ENCODE measurements at places on chromosomes 7 and 10.

DNA sequence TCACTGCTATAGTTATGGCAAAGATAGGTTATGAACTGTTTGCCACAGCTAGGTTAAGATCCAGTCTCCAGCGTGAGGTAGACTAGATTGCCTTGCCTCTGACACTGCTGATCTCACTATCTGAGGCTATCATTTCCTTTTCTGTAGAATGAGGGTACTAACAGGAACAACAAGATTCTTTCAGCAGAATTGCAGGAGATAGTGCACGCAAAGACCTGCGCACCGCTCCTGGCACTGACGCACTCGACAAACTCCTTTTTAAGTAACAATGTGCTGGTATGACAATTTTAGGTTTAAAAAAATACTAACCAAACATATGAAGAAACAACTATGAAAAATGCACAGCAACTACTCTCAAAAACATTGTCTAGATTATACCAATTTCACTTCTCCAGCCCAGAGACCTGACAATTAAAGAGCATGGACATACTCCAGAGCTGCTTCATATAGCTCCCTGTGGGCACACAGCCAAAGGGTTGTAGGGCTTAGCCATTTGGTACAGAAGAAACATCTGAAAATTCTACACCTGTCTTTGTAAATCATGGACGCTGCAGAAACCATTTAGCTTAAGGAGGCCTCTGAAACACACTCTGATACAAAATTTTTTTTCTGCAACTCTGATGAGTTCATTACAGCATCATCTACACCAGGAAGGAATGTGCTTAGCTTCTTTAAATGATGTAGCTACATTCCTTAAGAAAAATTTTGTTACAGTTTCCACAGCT lies 7.8 kb downstream of the ADAM12 start:
- no peak for DNase-seq

GRCh38 chr10:24132741-24133140 lies 76.2 kb upstream of the KIAA1217 start:
- DNase-seq = peak; percentile 1

GRCh38 chr7:124893140-124893827 lies 36.3 kb downstream of the POT1 start:
- DNase-seq = no peak

DNA sequence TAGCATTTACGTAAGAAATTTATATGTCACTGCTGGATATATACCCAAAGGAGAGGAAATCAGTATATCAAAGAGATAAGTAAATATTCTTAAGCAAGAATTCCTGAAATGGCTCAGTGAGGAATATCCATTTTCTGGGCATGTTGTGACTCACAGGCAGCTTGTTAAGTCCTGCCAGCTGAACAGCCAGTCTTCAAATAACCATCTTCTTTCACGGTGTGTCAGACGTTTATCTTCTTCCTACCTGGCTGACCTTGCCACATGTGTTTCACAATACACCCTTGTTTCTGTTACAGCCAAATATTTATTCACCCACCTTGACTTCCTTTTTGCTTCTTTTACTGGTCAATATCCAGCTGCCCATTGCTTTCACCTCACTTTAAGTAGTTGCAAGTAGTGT lies 648.1 kb downstream of the ANKRD7 start:
- DNase-seq = no peak

DNA sequence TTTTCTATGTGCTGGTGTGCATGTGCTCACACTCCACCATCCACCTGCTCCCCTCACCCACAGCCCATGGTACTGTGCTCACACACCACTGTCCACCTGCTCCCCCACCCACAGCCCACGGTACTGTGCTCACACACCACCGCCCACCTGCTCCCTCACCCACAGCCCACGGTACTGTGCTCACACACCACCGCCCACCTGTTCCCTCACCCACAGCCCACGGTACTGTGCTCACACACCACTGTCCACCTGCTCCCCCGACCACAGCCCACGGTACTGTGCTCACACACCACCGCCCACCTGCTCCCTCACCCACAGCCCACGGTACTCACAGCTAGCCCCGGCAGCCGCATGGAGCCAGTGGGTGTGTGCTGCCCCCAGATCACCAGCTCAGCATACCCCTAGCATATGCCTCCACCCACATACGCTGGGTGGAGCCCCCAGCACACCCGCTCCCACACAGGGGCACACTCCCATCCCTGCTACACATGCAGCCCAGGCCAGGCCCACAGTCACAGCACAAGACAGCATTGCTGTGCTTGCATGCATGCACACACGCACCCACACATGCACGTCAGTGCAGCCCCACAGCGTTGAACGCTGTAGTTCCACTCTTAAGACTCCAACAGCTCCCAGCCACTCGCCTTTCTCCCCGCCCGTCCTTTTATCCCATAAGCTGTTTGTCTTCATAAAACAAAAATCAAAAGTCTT lies 62.0 kb downstream of the PAX2 start:
- no peak for DNase-seq

DNA sequence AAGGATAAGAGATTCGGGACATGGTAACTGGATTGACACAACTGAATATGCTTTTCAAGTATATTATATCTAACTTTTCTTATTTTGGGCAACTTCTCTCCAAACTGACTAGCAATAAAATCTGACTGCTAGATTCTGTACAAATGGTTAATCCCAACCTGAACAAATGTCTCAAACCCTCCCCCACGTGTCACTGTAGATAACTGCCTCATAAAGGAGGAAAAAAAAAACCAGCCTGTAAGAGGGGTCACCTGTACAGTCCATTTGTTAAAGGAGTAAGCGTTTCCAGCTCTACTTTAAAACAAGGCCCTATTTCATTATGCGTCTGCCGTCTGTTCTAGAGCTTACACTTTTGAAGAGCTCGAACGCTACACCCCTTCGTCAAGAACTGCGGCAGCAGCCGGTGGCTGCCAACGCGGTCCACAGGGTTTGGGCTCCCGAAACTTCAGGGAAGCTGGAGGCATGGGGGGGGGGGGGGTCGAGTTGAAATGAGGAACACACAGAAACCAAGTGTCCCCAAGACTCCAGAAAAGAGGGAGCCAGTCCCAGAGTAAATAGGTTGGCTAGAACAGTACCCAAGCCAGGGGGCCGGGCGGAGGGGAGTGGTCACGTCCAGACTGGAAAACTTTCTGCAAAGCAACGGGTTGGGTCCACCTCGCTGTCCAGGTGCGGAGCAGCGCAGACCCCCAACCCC lies 492 bp downstream of the COG5 start:
- DNase-seq = no peak

- no peak for DNase-seq
These were observed 31.8 kb upstream of the IL15RA start for GRCh38 chr10:6009150-6009549.

- no peak for DNase-seq
These were observed 91.8 kb downstream of the PRKAG2 start for GRCh38 chr7:151784853-151785680.

GRCh38 chr10:51747216-51747615 lies 47.8 kb upstream of the CSTF2T start:
- DNase-seq = no peak

DNA sequence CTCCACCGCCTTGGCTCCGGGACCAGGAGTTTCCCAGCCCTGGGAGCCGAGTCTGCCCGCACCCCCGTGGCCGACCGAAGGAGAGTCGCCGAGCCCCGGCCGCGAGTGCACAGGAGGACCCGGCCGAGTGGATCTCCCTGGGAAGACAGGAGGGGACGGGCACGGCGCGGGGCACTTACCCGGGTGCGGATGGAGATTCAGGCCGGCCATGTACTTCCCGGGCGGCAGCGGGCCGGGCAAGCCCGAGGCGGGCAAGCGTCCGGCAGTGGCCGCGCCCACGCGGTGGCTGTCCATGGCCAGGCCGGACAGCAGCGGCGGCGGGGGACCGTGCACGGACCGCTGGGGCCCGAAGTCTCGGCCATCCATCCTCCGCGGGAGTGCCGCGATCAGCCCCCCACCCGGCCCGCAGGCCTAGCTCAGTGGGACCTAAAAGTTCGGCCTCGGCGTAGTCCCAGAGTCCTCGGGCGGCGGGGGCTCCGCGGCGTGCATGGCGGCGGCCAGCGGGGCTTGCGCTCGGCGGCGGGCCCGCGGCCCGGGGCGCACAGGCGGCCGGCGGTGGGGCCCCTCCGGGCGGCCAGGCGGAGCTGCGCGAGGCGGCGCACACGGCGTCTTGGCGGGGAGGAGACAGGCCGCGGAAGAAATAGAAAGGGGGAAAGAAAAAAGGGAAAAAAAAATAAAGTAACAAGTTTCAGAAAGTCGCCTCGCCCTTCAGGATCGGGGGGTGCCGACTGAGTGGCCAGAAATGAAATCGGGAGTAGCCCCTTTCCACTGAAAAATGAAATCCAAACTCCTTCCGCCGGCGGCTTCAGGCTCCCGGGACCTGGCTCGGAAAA lies 2.5 kb downstream of the TNRC18 start:
- DNase-seq = peak; percentile 63

DNA sequence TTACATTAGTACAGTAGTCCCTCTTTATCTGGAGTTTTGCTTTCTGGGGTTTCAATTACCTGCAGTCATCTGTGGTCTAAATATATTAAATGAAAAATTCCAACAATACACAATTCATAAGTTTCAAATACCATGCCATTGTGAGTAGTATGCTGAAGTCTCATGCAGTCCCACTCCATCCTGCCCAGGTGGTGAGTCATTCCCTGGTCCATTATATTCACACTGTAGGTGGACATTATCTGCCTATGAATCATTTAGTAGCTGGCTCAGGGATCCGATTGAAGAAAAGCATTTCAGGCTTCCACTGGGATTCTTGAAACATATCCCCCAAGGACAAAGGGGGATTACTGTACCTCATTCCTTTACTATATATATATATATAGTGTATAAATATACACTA lies 298.2 kb upstream of the GALNT17 start:
- peak; percentile 68 for DNase-seq

DNA sequence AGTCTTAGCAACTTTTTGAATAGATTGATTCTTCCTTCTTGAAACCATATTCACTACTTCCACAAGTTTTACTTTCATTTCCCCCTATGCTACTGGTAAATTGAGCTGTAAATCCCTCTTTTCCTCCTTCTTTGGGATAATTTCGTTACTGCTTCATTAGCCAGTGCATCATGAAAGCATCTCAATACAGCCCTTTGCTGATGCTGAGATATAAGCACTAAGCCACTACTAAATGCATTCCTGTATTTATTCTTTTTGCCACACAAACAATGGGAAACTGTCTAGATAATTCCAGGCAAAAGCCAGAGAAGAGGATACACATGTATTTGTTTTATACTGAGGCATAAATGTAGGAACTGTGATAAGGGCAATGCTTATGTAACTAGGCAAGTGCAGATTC lies 313.9 kb downstream of the NXPH1 start:
- no peak for DNase-seq

- no peak for DNase-seq
These were observed 22.0 kb upstream of the CTTNBP2 start for GRCh38 chr7:117895276-117895675.

DNA sequence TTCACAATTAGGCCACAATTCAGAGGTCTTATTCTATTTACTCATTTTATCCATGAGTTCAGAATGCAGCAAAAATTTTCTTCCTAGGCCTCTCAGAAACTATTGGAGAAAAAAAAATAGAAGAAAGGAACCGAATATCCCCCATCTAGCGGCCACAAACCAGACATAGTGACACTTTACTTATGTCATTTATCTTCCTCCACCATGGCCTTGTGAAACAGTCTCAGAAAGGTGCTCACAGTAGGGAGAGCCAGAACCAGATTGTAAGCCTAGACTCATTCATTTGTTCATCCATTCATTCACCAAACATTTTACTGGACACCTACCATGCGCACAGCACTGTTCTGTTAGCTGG lies 16.0 kb downstream of the CREB3L2 start:
- DNase-seq = no peak

GRCh38 chr10:14806318-14806717 lies 31.5 kb downstream of the CDNF start:
- no peak for DNase-seq

GRCh38 chr7:150969475-150969874 lies 8.6 kb downstream of the KCNH2 start:
- DNase-seq = no peak

GRCh38 chr7:73812996-73813395 lies 17.8 kb upstream of the CLDN4 start:
- peak; percentile 30 for DNase-seq

- DNase-seq = no peak
These were observed 54.3 kb upstream of the PPP2R2D start for GRCh38 chr10:131846240-131847101.

GRCh38 chr10:92091965-92092364 lies 168.4 kb downstream of the BTAF1 start:
- DNase-seq = no peak

- no peak for DNase-seq
These were observed 574.3 kb downstream of the TCERG1L start for GRCh38 chr10:130737186-130737585.

GRCh38 chr7:50282813-50283605 lies 21.5 kb upstream of the IKZF1 start:
- DNase-seq = no peak

DNA sequence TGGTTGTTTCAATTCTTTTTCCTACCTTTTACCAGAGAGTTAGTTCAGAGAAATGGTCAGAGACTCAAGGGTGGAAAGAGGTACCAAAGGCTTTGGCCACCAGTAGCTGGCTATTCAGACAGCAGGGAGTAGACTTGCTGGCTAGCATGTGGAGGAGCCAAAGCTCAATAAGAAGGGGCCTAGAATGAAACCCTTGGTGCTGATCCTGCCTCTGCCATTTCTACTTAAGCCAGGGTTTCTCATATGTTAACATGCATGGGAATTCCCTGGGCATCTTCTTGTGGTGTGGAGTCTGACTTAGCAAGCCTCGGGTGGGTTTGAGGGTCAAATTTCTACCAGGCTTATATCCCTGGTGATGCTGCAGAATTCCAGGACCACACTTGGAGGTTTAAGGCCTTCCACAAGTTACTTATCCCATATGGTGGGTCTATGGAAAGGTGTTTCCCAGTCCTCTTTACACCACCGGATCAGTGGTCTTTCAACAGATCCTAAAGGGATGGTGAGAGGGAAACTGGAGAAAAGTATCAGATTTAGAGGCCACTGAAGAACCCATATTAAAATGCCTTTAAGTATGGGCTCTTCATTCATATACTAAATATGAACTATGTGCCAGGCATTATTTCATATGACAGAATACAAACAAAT lies 3.2 kb downstream of the IL6 start:
- DNase-seq = peak; percentile 46

- DNase-seq = no peak
These were observed 219.5 kb upstream of the CSTF2T start for GRCh38 chr10:51918884-51919325.

DNA sequence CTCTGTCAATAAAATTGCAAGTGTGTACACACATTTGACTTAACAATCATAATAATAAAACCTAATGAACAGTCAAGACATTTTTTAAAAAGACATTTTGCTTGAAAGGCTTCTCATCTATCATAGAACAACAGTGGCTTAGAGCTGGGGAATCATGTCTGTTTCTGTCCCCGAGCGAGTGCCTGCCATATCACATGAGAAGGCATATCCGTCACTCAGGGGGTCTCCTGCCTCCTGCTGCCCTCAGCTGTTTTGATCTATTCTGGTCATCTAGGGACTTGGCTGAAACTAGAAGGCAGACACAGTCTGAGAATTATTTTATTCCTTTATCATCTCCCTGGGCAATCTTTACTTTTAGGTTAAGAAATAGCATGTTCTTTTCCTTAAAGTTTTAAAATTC lies 278.7 kb upstream of the KLF6 start:
- no peak for DNase-seq

All from ELR (cell line).